Stimulated activated CD4-positive, alpha-beta T cell treated with anti-CD3 and anti-CD28 coated beads, TNF-alpha, amount 100 ng/mL, for 24 hours (primary cell): ENCODE measurements at places on chromosomes 6 and 20.

GRCh38 chr6:167722634-167723309 lies 103.9 kb upstream of the AFDN start:
- DNase-seq: no peak

DNA sequence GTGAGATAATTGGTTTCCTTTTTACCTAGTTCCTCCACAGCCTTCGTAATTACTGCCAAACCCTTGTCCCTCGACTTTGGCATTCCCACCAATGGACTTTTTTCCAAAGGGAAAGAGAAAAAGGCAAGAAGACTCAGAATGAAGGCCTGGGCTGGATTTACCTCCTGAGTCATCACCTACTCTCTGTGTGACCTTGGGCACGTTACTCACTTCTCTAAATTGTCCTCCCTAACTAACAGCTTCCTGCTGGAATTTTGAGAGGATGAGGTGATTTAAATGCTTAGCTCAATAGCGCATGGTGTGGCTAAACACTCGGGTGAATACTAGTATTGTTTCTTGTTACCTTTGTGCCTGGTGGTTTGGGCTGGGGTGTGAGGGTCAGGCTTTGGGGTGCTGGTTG lies 146.6 kb downstream of the DHX35 start:
- DNase-seq: no peak

- no peak for DNase-seq
These were observed 92.0 kb downstream of the JAG1 start for GRCh38 chr20:10581823-10582222.

- no peak for DNase-seq
These were observed 14.3 kb upstream of the GGTLC1 start for GRCh38 chr20:24002896-24003295.

DNA sequence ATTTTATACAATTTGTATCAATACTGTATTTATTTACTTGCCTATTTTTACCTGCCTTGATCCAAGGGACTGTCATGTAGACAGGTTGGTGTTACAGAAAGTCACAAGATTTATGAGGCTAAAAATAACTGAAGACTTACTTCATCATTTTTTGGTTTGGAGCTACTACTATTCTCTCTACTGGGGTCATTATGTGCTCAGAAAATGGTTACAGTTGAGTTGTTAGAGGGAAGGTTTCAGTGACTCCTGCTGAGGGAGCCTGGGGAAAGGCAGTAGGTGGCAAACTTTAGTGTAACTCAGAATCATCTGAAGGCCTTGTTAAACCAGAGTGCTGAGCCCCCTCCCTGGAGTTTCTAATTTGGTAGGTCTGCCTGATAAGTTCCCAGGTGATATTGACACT lies 118.8 kb downstream of the TINAG start:
- DNase-seq: no peak

GRCh38 chr20:10922506-10922905 lies 248.7 kb upstream of the JAG1 start:
- no peak for DNase-seq

GRCh38 chr6:21971541-21971940 lies 325.3 kb downstream of the PRL start:
- no peak for DNase-seq

DNA sequence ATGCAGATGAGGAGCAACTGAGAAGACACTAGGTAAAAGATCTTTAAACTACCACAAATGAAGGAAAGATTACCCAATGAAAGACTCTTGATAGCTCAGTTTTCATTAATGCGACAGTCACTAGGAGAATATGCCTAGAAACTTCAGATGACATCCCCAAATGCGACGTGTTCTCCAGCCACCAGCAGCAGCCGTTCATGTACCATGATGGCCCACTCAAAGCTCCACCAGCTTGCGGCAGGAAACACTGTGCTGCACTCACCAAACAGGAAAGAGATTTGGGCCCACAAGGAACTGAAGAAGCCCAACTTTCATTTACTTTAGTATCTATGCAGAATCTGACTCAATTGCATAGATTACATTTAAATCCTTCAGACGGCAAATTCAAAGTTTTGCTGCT lies 7.5 kb downstream of the DIDO1 start:
- DNase-seq: peak; percentile 40

GRCh38 chr6:24576447-24576846 lies 69.5 kb downstream of the KIAA0319 start:
- DNase-seq: no peak

- no peak for DNase-seq
These were observed 693.0 kb downstream of the HTR1B start for GRCh38 chr6:76770281-76770680.

DNA sequence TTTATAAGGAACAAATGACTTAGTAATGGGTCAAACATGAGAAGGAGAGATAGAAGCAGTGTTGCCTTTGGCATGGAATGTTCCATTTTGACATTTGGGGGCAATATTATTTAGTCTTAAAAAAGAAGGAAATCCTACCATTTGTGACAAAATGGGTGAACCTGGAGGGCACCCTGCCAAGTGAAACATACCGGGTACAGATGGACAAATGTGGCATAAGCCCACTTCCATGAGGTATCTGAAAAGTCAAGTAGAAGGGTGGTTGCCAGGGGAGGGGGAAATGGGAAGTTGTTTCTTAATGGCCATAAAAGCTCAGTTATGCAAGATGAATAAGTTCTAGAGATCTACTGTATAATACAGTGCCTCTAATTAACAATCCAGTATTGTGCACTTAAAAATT lies 269.3 kb downstream of the TBC1D7 start:
- no peak for DNase-seq

- no peak for DNase-seq
These were observed 188.7 kb upstream of the CEP162 start for GRCh38 chr6:84416043-84416657.

DNA sequence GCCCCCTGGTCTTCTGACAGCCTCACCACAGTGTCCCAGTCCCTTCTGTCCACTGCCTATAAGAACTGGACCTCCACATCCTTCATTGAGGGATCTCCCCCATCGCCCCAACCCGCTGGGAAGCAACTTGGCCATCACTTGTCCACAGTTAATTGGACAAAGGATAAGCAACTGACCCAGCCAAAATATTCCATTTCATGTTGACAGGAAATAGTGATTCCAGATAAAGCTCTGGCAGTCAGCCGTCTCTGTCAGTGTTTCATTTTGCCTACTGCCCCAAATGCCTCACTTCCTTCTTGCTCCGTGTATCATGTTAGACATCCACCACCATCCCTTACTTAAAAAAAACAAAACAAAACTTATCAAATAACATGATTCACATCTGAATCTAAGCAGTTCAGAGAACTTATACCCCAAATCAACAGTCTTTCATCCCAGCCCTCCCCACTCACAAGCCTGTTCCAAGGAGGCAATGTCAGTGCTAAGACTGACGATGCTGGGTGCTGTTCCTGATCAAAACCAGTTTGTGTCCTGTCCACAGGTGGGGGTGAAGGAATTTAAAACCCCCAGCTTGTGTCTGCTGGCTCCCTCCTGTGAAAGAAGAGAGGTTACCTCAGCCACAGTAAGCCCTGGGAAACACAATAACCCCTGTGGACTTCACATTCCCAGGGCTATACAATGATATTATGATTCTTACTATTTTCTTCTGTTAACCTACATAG lies 162.5 kb downstream of the WDR27 start:
- DNase-seq: no peak

GRCh38 chr6:14053811-14054210 lies 63.8 kb upstream of the CD83 start:
- DNase-seq: no peak

DNA sequence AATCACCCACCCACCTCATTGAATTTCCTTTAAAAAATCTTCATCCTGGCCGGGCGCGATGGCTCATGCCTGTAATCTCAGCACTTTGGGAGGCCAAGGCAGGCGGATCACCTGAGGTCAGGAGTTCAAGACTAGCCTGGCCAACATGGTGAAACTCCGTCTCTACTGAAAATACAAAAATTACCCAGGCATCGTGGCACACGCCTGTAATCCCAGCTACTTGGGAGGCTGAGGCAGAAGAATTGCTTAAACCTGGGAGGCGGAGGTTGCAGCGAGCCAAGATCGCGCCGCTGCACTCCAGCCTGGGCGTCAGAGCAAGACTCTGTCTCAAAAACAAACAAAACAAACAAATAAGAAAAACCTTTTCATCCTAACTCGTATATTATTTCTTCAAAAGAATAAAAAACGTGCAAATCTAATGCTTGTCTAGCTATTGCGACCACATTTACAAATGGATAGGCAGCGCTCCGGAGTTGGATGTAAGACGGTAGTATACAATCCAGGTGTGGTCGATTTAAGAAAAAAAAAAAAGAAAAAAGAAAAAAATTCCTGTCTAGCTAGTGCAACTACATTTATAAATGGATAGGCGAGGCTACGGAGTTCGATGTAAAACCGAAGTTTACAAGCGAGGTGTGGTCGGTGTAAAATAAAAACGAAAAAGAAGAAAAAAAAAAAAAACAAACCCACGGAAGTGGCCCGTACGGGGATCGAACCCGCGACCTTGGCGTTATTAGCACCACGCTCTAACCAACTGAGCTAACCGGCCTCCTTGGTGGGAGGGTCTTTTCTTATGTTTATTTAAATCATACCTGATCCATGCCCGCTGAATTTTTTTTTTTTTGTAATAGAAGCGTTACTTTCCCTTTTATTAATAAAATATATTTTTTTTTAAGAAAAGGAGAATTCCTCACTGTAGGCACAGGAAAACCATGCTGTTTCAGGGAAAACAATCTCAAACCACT lies 70.7 kb upstream of the PRSS16 start:
- DNase-seq: peak; percentile 57

- DNase-seq: no peak
These were observed 117.4 kb upstream of the HDGFL1 start for GRCh38 chr6:22451962-22452361.

DNA sequence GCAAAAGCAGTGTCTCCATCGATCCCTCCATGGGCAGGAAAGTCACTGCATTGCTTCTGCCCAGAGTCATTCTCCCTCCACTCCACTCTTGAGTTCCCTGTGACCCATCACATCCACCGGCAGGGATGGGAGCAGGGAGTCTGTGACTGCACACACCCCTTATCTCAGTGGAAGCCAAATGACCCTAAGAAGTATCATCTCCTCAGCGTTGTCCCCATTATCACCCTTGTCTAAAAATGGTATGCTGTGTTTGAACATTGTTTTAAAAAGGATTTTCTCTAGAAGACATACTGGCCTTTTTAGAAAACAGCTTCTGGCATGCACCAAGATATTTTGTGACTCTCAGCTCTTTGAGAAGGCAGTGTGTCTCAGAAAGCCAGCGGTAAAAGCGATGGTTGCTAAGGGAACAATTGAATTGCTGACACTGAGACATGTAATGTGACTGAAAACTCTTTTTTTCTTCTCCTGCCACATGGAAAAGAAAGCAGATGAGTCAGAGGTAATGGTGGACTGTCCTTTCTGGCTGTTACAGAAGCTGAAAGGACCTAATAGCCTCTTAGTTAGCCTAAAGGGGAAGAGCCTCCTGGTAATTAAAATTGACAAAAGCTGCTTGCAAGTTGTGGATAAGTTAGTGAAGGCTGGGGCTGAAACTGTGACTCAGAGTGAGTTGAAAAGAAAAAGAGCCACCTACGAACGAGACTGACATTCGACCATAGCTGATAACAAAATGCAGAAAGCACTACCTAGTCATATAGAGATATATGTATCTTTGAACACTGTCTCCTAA lies 120.5 kb downstream of the MAP3K7 start:
- DNase-seq: no peak

- DNase-seq: no peak
These were observed 33.1 kb downstream of the SCAF8 start for GRCh38 chr6:154766288-154766687.

DNA sequence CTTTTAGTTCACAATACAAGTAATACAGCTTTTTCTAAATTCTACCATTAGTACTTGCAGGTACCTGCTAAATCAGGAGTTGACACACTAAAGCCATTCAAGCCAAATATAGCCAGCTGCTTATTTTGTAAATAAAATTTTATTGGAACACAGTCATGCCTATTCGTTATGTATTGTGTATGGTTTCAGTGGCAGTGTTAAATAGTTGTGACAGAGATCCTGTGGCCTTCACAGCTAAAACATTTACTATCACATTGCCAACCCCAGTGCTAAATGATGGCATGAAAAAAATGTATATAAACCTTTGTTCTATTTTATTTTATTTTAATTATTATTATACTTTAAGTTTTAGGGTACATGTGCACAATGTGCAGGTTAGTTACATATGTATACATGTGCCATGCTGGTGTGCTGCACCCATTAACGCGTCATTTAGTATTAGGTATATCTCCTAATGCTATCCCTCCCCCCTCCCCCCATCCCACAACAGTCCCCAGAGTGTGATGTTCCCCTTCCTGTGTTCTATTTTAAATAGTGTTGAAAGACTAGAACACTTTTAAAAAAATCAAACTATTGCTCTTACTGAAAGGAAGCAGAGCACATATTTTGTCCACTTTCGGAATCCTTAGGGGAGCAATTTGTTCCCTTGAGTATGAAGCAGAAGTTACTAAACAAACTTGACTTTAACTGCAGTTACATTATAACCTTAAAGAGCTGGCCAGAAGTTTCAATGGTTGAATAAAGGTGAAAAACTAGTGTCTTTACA lies 115.7 kb downstream of the PRIM2 start:
- DNase-seq: no peak

DNA sequence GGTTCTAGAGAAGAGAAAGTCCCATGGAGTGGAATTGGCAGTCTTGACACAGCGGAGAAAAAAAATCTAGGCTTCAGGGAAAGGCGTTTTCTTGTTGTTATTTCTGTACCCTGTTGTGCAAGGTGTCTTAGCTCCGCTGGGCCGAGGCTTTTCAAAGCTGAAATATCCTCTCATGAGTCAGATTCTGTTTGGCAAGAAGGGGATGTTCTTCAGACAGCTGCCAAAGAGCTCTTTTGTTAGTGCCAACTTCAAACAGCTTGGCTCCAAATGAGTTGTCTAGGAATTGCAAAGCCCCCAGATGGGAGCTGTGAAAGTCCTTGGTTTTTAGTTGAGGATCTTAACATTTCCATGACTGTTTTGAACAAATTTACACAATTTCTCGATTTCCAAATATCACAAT lies 45.6 kb downstream of the LRRN4 start:
- DNase-seq: no peak

DNA sequence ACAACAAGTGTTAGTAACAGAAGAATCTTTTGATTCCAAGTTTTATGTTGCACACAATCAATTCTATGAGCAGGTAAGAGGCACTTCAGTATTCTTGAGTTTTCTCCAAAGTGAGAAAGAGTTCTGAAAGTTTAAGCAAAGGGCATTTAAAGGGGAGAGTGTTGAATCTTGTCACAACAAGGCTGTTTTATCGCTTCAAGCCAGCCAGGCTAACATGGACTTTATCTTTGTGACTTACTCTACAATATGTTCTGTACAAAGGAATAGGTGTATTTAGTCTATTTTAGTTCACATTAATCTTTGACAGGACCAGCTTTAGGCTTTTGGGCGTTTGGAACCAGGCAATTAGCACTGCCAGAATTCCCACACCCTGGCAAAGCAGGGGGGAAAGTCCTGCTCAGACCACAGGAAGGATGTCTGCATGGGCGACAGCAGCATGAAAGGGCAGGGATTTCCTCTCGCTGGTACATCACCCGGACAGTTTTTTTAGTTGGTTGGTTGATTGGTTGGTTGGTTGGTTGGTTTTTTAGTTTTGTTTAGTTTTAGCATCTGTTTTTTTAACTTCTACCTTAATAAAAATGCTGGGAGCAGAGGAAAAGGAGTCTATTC lies 395.4 kb upstream of the SOX4 start:
- no peak for DNase-seq
